ENCODE measurements at places on chromosomes 3 and 15. TPM values are rescaled to one million over a fixed set of nuclear protein-coding genes. Genes with fewer than 3 reads are reported as not detected.

GRCh38 chr3:178454726-178455125, 81.5 kb upstream of the KCNMB2 start:
- DNase-seq, result no peak

Gene PRR20G
- not detected for total RNA-seq

Gene TIMMDC1
- total RNA-seq, result 49.5 TPM

GRCh38 chr3:116198087-116198486, 247.2 kb downstream of the LSAMP start:
- no peak for DNase-seq

GRCh38 chr3:183210862-183211341, 42.2 kb upstream of the B3GNT5 start:
- no peak for DNase-seq

Gene CIB2
- 18.2 TPM for total RNA-seq

Gene COL6A5
- 0.06 TPM for total RNA-seq

Gene FANCI
- total RNA-seq, result 19.7 TPM

Gene AADACL2
- not detected for total RNA-seq

Gene TM4SF18
- total RNA-seq, result 17.1 TPM

Gene GRIP2
- 8.4 TPM for total RNA-seq

- no peak for DNase-seq
These were observed 394.5 kb upstream of the CFAP20DC start for GRCh38 chr3:59444294-59444671.

GRCh38 chr3:138625707-138626365, 17.3 kb downstream of the FAIM start:
- DNase-seq, result no peak

- no peak for DNase-seq
These were observed 57.5 kb upstream of the ITGA11 start for GRCh38 chr15:68489421-68489820.
